ENCODE measurements at places on chromosomes 2 and 18.

DNA sequence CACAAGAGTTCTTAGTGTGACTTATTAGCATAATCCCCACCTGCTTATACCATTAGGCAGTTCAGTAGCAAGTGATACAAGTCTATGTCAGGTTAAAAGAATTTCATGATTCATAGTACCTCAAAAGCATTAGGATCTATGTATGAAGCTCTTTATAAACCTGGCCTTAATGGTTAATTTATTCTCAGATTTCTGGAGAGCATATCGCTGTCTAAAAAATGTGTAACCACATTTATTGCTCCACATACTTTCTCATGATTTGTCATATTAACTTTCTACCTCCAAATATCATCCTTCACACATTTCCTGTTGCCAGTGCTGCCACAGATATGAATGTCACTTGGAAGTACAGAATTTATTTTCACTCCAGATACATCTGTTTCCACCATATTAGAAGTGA is 332.8 kb upstream of the MAP2 start:
- no peak for DNase-seq

DNA sequence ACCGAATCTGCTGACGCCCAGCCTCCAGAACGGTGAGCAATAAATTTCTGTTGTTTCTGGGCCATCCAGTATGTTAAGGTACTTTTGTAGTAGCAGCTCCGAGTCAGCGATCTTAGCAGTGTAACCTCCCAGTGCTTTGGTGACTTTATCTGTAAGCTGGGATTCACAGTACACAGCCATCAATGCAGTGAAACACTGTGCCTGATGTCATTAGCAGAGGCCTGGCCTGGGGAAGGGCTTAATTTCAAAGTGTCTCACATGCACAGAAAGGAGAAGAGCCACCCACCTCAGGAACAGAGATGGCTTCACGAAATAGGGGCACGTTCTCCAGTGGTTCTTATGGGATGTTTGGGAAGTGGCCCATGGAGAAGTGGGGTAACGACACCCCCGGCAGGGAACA is 281.2 kb downstream of the PHLPP1 start:
- no peak for DNase-seq

DNA sequence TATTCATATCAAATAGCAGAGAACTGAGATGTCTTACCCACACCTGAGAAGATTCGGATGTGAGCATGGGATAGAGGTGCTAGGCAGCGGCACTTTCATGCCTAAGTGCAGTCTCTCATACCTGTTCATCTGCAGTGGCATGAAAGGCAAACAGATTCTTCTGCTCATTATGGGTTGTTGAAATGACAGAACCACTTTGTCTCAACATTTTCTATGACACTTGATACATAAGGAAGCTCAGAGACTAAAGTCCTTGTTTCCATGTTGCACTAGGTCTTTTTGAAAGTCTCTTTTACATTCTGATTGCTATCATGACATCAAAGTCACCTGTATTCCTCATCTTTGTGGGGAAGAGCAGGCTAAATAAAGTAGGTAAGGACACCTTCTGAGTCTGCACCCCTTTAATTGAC is 8.0 kb upstream of the SCN1A start:
- DNase-seq, result no peak

- DNase-seq, result no peak
These were observed 3.2 kb upstream of the CYP26B1 start for GRCh38 chr2:72150861-72151356.

DNA sequence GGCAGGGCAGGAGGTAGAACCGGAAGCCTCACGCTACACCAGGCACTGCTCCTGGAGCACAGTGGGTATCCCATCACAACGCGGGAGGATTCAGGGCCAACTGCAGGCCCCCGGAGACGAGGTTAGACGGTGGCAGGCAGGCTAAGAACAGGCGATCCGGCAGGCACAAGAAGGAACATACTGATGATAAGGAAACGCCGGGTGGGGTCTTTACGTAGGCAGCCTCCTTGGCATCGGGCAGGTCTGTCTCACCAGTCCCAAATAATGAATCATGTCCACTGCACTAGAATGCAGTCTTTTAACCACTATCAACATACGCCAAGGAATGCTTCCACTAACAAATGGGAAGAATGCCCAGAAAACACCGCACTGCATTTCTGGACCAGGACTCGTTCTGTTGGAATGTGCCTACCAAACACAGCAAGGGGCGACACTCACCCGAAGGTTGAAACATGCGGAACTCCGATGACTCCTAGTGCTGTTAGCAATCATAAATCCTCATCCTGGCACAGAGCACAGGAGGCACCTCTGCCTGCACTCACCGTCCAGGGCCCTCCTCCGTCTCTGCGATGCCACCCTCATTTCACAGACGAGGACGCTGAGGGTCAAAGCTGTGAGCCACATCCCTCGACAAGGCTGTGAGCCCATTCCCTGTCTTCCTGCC is 35.2 kb downstream of the ZNF516 start:
- DNase-seq, result no peak

- DNase-seq, result no peak
These were observed 1115.3 kb downstream of the LRP1B start for GRCh38 chr2:141015341-141016047.

GRCh38 chr2:232875256-232876121 is 5.4 kb downstream of the SNORC start:
- no peak for DNase-seq

- no peak for DNase-seq
These were observed 14.0 kb downstream of the SFTPB start for GRCh38 chr2:85653996-85654395.

DNA sequence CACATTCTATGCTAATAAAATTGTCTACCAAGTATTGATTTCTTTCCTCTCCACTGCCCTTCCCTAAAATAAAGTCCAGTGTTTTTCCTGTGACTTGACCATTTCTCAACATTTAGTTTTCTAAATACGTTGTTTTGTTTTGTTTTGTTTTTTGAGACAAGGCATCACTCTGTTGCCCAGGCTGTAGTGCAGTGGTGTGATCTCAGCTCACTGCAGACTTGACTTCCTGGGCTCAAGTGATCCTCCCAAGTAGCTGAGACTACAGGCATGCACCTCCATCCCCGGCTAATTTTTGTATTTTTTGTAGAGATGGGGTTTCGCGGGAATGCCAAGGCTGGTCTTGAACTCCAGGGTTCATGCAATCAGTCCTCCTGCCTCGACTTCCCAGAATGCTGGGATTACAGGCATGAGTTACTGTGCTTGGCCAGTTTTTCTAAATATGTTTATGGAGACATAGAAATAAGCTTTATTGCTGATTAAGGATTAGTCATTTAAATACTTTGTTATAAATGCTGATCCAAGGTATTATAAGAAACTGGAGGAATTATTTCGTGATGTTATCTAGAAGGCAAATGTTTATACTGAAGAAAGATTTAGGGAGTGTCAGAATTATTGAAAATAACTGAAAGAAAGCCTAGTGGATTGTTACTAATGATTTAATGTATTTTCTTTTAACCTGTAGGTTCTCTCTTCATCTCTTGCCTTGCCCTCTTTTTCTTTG is 5.7 kb upstream of the HTR2B start:
- DNase-seq, result no peak

- DNase-seq, result no peak
These were observed 61.5 kb upstream of the NEDD4L start for GRCh38 chr18:57982372-57983021.

DNA sequence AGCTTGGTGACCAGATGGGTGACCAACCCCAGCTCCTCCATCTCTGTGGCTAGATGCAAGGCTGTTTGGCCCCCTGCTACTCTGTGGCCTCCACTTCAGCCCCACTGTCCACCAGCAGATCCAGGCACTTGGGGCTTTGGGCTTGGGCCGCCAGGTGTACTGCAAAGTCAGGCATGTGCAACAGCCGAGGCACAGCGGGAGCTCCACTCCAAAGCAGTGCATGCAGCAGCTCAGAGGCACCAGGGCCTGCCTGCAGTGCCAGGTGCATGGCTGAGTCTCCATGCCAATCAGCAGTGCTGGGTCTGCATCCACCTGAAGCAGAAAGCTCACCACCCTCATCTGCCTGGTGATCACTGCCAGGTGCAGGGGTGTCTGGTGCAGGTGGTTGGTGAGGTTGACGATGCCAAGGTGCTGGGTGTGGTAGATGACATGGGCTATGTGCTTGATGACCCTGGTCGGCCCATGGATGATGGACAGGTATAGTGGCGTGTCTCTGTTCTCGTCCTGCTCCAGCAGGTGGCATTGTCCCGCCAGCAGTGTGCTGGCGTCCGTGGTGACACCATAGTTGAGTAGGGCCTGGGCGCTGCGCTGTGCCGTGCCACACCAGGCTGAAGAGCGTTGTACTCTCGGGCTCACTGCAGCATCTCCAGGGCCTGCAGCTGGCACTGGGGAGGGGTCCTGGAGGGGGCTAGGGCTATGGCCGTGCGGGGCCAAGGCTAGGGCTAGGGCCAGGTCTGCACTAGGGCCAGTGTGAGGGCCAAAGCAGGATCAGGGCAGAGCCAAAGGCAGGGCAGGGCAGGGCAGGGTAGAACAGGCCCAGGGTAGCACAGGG is 1.0 kb upstream of the ANKRD62 start:
- no peak for DNase-seq

- no peak for DNase-seq
These were observed 143.6 kb downstream of the AFF3 start for GRCh38 chr2:99998651-99999320.

DNA sequence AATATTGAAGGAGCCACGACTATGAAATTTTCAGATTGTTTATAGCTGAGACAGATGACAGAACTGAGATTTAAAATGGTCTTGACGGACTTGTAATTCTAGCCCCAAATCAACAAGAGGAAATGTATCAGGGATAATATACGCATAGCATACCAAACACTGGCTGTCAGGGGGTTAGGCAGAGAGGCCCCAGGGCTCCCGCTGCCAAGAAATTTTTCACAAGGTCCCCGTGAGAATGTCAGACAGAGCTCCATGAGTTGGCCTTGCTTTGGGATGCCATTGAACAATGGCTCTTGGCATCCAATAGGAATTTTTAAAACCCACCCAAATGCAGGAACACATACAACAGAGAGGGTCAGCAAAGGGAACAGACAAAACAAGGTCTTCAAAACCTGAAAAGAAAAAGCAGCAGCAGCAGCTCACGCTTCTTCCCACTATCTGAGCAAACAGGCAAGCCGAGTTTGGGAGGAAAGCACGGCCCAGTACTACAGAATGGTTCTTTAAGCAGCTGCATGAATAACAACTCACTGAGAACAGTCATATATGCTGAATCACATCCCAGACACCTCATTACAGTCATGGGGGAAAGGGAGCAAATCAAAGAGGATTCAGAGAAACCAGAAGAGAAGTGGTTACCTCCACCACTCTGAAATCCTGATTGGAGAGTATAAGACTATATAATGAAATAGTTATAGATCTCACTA is 445.6 kb downstream of the RND3 start:
- no peak for DNase-seq

DNA sequence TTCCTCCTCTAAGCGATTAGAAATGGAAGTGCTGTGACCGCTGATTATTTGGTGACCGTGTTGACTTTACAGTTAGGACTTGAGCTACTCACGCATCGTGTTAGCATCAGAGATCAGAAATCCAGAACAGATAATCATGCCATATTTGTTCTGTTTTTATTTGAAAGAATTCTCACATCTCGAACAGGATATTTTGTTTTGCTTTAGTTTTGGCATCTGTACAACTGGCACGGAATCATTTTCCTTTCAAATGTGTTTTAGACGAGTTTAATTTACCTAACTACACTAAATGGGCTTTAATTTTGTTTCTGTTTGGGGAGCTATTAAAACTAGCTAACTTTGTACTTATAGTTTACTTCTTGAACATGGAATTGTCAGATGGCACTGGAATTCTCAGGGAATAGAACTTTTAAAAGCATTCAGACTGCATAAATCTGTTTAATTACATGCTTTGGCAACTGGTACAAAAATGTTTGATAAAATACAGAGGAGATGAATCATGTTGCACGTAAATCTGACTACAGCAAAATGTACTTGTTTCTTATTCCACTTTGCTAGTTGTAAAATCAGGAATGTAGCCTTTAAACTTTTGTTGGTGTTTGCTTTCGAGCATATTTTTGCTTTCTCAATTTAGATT is 1.4 kb downstream of the ITPRID2 start:
- DNase-seq, result no peak

- no peak for DNase-seq
These were observed 54.2 kb upstream of the FRZB start for GRCh38 chr2:182920631-182921056.

DNA sequence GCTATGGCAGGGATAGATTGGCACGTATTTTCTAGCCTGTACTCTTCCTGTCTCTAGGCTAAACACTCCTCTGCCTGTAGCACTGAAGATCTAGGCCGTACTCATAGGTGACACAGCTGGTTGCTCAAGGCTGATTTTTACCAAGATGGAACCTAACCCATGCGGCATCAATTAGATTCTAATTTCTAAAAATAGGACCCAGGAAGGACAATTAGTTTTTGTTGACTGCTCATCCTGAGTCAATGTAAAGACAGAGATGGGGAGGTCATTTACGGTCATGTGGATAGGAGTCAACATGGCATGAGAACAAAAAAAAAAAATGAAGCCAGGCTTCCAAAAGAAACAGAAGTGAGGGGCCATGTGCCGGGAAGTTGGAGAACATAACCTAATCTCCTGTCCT is 360.7 kb upstream of the ETAA1 start:
- no peak for DNase-seq
